NB4 (cell line): ENCODE measurements at places on chromosomes 12 and 14.

GRCh38 chr14:31926652-31927347 is 150.3 kb upstream of the ARHGAP5 start:
- DNase-seq: no peak

GRCh38 chr12:3078086-3078820 is 1.1 kb downstream of the TSPAN9 start:
- DNase-seq: no peak

- no peak for DNase-seq
Observed at GRCh38 chr12:58450868-58451482, 469.3 kb downstream of the LRIG3 start.

DNA sequence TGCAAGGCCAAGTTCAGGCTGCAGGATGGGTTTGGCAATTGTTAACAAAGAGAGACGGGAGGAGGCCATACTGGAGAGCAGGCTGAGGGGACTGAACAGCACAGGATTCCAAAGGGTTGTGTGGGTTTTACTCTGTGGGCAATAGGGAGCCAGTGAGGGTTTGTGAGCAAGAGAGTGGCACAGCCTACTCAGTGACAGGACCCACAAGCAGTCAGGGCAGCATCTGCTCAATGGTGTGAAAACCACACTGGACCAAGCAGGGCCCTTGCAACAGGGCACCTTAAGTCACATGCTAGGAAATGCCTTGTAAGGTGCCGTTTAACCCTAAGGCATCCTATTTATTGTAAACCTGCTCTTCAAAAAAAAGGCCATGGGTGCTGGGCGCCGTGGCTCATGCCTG is 22.0 kb downstream of the SYNE3 start:
- DNase-seq: no peak

DNA sequence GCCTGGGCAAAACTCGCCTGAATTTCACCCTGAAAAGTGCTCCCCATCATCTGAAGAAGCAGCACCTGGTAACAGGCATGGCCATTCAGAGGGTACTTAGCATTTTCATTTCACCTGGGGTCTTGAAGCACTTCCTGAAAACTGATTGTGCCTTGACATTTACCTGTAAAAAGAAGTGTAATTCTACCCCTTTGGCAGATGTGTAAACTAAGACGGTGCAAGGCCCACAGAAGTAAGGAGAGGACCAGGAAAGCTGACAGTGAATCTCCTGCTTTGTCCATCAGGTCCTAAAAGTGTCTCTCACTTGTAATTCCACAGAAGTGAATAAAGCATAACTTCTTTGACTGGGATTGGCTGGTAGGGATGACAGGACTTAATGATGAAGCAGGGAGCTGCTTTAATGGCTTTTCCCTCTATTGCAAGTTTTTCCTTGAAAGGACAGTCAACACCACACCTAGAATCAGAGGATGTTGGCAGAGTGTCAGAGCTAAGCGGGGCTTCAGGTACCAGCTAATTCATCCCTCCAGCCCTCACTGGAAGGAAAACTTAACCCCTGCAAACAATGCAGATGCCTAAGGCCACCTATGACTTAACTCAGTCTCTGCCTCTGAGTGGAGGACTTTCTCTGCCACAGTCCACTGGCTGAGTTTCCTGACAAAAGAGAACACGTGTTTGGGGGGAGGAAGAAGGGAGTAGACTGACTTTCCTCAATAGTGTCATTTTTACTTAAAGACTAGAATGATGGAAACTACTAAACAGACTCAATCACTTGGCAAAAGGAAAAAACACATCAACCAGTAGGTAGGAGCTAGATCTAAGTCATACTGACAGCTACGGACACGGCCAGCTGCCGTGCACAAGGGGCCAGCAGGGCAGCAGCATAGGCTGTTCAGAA is 74.7 kb downstream of the NUAK1 start:
- no peak for DNase-seq

- DNase-seq: peak; percentile 62
Observed at GRCh38 chr14:91873471-91874415, 6.4 kb upstream of the TC2N start.

DNA sequence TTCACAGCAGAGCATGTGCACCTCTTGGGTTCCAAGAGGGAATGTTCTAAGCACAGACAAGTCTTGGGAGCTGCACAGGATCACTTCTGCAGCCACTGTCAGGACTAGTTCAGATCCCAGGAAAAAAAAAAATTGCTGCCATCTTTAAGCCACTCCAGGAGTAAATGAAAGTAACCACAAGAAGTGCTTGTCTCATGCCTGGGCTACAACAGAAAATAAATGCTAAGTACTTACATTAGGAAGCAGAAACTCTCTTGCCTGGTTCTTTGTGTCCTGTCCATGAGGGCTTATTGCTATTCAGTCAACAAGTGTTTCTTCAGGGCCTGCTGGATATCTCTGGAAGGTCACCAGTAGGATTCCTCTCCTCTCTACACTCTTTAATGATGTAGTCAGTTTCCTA is 176.1 kb downstream of the KTN1 start:
- DNase-seq: no peak
